ENCODE measurements at places on chromosomes 12 and 14.

DNA sequence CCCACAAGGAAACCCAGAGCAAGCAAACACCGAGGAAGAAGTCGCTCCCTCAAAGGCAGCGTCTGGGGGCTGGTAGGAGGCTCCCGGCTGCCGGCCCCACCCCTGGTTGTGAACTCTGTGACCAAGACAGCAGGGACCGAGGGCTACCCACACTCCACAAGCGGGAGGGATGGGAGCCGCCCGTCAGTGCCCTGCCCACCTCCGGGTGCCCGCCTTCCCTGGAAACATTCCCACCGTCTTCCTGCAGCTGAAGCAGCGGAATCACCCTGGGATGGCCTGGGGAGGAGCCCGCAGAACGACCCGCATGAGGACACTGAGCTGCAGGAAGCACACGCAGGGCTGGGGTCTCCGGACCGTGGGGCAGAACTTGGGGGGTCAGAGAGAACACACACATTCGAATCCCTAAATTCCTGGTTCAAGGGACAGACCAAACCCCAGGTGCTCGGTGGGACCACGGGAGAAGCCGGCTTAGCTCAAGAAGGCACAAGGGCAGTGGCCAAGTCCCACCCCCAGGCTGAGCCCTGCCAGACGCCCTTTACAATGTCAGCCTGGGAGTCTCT, 33.5 kb upstream of the C14orf180 start:
- no peak for DNase-seq

GRCh38 chr12:27865421-27865820, 85.4 kb upstream of the MANSC4 start:
- no peak for DNase-seq

- DNase-seq: no peak
Measured at GRCh38 chr12:106599302-106599701, 16.5 kb downstream of the RFX4 start.

DNA sequence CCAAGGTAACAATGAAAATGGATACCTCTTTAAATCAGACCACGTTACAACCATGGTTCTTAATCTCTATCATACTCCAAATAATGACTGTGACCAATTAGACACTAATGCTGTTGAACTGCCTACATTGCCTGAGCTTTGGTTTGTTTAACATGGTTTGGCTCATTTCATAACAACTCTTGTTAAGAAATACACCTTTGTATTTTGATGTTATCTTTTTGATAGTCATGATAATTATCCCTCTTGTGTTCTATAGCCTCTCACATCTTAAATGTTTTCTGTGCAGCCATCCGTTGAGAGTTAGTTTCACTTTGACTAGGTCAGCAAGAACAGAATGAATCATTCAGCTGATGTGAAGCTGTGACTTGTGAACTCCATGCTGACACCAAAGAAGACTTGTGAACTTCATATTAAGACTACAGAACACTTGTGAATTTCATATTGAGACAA, 75.5 kb upstream of the RERGL start:
- peak; percentile 27 for DNase-seq

GRCh38 chr14:84041421-84041820, 1488.5 kb upstream of the FLRT2 start:
- DNase-seq: no peak

- no peak for DNase-seq
Measured at GRCh38 chr12:69502345-69503081, 32.3 kb downstream of the FRS2 start.

- DNase-seq: no peak
Measured at GRCh38 chr12:123062681-123063486, 82.4 kb downstream of the ARL6IP4 start.

GRCh38 chr12:107377596-107378385, 284.4 kb upstream of the CRY1 start:
- no peak for DNase-seq

DNA sequence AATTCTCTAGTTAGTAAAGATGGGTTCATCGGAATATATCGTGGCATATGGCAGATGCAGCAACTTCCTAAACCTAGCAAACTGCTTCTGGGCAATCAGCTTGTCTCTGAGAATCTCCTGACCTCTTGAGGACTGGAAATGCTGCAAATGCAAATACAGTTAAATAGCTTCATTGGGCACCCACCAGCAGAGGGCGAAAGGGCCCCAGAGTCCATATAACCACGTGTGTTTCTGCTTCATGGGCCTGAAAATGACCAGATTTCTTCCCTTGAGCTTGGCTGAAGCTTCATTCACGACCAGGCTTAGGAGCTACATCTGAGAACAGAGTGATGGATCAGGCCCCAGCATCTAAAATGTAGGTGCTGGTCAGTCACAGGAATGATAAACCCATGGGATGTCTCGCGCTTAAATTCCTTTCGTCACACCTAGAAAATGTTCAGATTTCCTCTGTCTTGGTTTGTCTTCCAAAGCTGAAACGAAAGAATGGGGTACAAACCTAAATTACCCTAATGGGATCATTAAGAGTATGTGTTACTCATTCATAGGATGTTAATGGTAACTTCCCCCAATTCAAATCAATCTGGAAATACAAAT, 1482.5 kb upstream of the TMEM132C start:
- peak; percentile 35 for DNase-seq

DNA sequence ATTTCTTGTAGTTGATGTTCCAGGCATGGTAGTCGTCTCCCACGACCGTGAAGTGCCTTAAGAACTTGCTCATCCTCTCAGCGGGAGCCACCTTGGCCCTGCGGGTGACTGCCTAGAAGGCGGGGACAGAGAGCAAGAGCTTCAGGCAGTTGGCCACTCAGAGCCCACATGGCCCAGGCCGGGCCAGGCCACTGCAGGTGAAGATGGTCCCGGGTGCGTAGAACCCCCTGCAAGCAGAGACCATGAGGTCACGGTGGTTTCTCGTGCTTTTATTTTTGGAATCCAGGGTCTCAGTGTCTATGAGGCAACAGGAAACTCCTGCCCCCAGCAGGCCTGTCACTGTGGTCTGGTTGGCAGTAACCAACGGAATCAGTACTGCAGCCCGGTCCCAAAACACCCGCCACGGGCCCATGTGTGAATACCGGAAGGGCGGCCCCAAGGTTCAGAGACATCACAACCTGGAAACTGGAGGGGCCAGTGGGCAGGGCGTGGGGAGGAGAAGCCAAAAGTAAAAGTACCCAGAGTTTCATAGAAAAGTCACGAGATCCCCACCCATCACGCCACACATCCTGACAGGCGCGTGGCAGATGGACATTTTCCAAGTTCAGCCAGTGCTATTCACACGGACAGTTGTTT, 27.5 kb downstream of the HVCN1 start:
- peak; percentile 45 for DNase-seq

DNA sequence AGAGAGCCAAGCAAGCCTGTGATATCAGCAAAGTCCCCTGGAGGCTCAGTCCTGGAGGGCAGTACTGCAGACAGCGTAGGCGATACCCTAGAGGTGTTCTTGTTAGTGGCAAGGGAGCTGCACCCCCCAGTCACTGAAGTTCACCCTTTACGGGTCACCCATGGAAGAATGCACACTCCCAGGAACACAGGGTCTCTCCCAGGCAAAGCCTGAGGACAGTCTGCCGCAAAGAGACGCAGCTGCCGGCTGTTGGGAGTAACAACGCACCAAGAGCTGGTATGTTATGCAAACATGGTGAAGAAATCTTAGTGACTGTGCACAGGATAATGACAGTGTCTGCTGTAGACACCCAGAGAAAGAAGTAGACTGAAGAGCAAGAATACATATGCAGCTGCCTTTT, 43.5 kb upstream of the NOS1 start:
- DNase-seq: no peak

DNA sequence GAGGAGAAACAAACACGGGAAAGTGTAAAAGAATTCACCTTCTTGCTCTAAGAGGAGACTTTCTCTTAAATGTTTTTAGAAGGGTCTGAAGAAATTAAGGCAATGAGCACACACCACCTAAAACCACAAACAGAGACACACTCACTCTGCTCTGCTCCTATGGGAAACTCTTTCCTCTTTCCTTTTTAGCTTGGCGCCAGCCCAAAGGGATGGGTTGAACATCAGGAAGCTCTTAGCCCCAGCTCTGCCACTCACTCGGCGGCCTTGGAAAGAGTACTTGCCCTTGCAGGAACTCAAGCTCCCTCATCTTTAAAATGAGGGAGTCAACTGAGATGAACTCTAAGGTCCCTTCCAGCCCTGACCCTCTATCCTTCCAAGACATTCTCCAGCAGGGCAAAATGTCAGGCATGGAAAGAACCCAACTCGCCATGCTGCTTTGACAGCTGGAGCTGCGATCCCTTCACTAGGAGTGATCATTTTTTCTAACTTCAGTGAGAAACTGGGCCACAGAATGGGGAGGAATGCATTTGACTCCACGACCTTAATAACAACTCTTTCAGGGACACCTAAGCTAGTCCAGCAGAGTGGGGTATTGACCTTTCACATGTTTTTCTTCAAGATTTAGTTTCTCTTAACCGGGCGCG, 980 bp upstream of the RNASE8 start:
- no peak for DNase-seq

GRCh38 chr12:184811-185575, 29.0 kb downstream of the SLC6A12 start:
- no peak for DNase-seq

GRCh38 chr12:59940631-59941342, 345.0 kb downstream of the SLC16A7 start:
- DNase-seq: no peak

- no peak for DNase-seq
Measured at GRCh38 chr14:37289688-37290087, 92.0 kb downstream of the MIPOL1 start.

- DNase-seq: no peak
Measured at GRCh38 chr12:88958946-88959345, 378.7 kb upstream of the KITLG start.

GRCh38 chr12:125919856-125920470, 854.7 kb downstream of the AACS start:
- no peak for DNase-seq

DNA sequence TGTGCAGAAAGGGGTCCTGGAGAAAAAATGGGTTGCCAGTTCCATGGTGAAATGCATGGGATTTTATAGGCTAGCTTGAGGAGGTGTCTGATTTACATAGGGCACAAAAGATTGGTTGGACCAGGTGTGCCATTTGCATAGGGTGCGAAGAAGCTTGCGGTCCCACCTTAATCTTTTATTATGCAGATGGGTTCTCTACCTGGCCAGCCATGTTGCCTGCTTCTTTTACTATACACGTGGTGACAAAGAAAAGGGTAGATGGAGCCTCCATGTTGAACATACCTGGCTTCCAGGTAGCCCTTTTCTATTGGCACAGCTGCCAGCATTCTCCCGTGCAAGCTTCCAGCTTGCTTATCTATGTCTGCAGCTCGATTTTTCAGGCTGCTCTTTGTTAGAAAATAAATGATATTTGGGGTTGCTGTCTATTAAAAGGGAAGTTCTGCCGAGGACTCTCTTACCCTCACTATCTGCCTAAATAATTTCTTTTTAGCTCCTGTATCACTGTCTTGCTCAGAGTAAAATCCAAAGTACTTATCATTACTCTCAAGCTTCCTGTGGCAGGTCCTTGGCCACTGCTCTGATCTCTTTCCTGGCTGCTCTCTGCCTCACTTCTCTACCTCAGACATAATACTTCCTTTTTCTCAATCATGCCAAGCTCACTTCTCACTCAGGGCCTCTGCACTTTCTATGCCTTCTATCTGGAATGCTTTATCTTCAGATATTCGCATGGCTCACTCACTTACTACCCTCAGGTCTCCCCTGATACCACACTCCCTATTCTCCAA, 216.0 kb upstream of the DAAM1 start:
- no peak for DNase-seq

- no peak for DNase-seq
Measured at GRCh38 chr14:50953502-50953901, 9.2 kb upstream of the PYGL start.

- DNase-seq: peak; percentile 80
Measured at GRCh38 chr12:105235732-105236476, at the start of gene APPL2. APPL2 (minus strand) TSS chr12:105236174; CDS start chr12:105236012, 162 bp downstream.

GRCh38 chr14:42804141-42804540, 1197.5 kb downstream of the LRFN5 start:
- DNase-seq: no peak

- DNase-seq: no peak
Measured at GRCh38 chr14:75438486-75439080, 10.8 kb downstream of the JDP2 start.

DNA sequence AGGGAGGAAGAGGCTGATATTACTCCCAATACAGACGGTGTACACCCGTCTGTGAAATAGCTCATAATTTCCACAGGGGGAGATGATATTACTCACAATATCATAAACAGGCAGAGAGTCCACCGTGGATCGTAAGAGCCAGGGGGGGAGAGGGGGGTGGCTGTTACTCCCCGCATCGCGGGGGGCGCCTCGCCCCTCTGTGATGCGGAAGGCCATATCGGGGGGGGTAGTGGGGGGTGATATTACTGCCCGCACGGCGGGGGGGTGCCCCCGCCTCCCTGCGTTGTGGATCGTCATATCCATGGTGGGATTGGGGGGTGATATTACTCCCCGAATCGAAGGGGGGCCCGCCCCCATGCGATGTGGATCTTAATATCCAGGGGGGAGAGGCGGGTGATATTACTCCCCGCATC, 91.9 kb downstream of the FRMD6 start:
- DNase-seq: no peak

- no peak for DNase-seq
Measured at GRCh38 chr14:100192250-100192671, 32.8 kb upstream of the DEGS2 start.

DNA sequence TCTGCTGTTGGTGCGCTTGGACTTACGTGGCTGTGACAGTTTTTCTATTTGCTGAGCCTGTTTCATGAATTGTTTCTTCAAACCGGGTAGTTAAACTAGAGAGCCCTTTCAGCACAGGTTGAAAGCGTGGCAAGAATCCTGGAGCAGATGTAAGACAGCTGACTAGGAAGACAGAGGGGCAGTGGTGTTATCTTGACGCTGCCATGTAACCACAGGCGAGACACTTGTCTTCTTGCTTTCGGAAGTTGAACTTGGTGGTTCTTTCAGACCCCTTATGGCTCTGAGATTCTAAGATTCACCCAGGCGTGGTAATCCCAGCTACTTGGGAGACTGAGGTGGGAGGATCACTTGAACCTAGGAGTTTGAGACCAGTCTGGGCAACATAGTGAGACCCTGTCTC, 4.3 kb downstream of the EMP1 start:
- DNase-seq: no peak

DNA sequence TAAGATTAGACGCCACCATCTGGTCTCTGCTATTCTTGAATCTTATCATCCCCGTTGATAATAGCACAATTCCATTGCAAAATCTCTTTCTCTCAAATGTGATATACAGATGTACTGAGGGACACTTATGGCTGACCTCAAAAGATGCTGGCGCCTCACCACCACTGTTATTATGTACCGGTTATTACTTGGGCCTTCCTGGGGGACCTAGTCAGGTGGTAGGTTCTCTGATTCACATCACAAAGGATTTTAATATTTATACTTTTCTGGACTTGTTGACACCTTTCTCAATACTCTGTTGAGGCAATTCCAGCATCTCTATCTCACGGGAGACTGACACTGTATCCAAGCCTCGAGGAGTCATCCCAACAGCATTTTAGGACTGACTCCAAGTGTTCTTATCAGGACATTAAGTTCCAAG, 21.3 kb upstream of the FAM234B start:
- no peak for DNase-seq

DNA sequence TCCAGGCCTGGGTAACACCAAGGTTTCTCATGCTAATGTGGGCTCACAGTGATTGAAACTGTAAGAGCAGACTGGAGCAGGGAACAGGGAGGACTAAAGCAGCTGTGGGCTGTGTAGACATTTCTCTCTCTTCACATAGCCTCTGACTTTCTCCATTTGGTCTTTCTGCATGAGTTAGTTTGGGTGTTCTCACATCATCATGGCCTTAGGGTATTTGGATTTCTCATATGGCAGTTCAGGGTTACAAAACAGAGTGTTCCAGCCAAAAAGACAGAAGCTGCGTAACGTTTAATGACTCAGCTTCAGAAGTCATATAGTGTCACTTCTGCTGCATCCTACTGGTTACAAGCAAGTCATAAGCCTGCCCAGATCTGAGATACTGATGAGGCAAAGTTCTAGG, 52.0 kb upstream of the OSBPL8 start:
- DNase-seq: no peak

Measured in CD4-positive, alpha-beta T cell treated with Interleukin-4 for 4 hours (primary cell).